Ascending aorta (tissue), 2 donors: ENCODE measurements at places on chromosomes 12 and 14. TPM values are rescaled to one million over a fixed set of nuclear protein-coding genes. Genes with fewer than 3 reads are reported as not detected.
A peak's percentile ranks its signal among the peaks of the same experiment; 100 is the strongest.

DNA sequence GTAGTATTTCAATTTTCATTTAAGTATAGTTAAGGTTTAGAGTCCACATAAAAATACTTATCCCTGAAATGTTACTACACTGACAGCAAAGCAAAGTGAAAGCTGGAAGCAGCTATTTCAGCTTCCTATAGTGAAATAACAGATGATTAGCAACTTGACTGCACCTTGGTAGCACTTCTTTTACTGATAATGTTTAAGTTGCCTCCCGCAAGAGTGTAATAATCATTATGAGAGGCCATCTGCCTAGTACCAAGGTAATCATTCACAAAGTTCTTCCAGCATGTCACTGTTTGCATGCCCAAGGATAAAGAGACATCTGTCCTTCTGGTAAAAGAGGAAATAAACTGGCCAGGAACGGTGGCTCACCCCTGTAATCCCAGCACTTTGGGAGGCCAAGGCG lies 69.8 kb downstream of the LIN7A start:
- H3K4me3 ChIP-seq = no peak overlapping the region
- H3K27ac ChIP-seq = no peak overlapping the region
- no peaks in the 10 kb centered on the region for H3K4me1 ChIP-seq
- H3K36me3 ChIP-seq = no peaks in the 10 kb centered on the region
- DNase-seq = no peak

- DNase-seq = no peak
- H3K4me1 ChIP-seq = peaks cover 4% of the 10 kb centered on the region
- peaks cover 51% of the 10 kb centered on the region for H3K36me3 ChIP-seq
- no peak overlapping the region for H3K4me3 ChIP-seq
- no peak overlapping the region for H3K27ac ChIP-seq
Measured at GRCh38 chr12:122866950-122867607, 28.8 kb downstream of the VPS37B start.

DNA sequence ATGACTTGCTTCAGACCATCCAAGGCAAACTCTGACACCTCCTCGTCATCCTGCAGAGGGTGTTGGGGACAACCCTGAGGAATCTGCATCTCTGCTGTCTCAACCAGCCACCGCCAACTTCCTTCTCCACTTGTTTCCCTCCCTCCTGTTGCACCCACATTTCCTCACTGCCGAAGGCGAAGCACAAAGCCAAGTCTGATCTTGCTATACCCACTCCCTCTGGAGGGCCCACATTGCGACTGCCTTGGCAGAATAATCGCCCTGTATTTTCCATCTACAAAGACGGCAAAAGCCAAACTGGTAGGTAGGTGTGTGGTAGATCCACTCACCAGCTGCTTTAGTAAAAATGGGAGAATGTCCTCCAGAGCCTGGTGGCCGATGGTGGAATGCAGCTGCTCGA lies 21.8 kb upstream of the RAB35 start:
- DNase-seq = no peak
- H3K4me1 ChIP-seq = no peaks in the 10 kb centered on the region
- H3K36me3 ChIP-seq = peaks cover 100% of the 10 kb centered on the region
- no peak overlapping the region for H3K27ac ChIP-seq
- no peaks in the 10 kb centered on the region for H3K27me3 ChIP-seq

- DNase-seq = no peak
- no peaks in the 10 kb centered on the region for H3K36me3 ChIP-seq
- no peak overlapping the region for H3K4me3 ChIP-seq
Measured at GRCh38 chr12:49536526-49537071, 2.2 kb upstream of the KCNH3 start.

DNA sequence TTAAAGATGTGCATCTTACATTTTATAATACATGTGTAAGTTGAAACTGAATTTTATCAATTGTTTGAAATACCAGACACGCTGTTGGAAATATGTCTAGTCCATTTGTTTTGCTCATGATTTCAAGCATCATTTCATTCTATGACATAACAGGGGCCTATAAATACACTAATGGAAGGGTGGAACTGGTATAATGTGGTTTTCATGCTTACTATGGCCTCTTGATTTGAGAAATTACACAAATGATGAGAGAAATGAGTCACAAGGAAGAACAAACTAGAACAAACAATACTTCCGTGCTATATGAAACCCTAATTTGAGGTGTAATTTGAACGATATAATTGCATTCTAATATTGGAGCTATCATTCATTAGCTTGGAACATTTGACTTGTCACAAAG lies 663.4 kb downstream of the SLC16A7 start:
- H3K4me1 ChIP-seq = no peaks in the 10 kb centered on the region
- no peaks in the 10 kb centered on the region for H3K36me3 ChIP-seq
- no peak overlapping the region for H3K4me3 ChIP-seq
- H3K27ac ChIP-seq = no peak overlapping the region

DNA sequence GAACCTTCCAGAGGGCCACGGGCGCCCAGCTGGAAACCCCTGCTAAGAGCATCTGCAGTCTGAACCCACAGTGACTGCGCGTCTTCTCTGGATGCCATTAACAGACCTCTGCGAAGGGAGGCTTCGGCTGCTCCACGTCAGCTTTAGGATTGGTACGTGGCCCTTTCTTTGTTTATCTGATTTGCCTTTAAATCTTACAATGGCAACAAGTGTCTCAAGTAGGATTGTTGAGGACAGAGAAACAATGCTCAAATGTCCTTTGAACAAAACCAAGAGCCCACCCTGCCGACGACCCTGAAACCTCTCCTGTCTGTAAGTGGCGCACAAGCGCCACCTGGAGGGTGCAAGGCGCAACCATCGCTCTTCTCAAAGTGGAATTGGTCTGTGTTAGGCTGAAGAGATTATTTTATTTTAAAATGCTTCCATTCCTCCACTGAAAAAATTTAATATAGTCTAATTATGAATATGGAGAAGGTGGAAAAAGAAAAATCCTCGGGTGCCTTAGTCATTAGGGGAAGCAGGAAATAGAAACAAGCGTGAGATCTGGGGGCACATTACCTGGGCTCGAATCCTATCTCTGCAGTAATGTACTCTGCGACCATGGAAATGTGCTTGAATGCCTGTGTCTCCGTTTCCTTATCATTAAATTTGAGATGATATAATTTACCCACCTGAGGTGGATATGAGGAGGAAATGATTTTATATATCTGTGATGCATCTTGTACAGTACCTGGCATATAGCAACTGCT lies 82.6 kb upstream of the PTPRB start:
- H3K27ac ChIP-seq = no peak overlapping the region
- H3K36me3 ChIP-seq = no peaks in the 10 kb centered on the region
- no peaks in the 10 kb centered on the region for H3K4me1 ChIP-seq
- no peak for DNase-seq

DNA sequence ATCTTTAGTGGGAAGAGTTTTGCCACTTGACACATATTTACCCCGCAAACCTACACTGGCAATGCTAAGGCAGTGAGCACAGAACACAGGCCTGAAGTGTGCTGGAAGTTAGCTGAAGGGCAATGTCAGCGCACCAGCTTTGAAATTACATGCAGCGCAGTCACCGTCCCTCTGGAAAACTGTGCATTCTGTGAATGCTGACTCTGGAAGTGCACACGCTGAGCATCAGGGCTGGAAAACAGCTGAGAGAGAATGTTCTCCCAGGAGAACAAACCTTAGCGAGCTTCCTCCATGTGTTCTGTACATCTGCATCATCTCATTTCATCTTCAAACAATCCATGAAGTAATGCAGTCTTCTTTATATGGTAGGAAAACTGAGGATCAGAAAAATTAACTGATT lies 448.2 kb downstream of the NRXN3 start:
- H3K36me3 ChIP-seq = no peaks in the 10 kb centered on the region
- DNase-seq = no peak
- no peak overlapping the region for H3K27ac ChIP-seq
- H3K27me3 ChIP-seq = no peaks in the 10 kb centered on the region

DNA sequence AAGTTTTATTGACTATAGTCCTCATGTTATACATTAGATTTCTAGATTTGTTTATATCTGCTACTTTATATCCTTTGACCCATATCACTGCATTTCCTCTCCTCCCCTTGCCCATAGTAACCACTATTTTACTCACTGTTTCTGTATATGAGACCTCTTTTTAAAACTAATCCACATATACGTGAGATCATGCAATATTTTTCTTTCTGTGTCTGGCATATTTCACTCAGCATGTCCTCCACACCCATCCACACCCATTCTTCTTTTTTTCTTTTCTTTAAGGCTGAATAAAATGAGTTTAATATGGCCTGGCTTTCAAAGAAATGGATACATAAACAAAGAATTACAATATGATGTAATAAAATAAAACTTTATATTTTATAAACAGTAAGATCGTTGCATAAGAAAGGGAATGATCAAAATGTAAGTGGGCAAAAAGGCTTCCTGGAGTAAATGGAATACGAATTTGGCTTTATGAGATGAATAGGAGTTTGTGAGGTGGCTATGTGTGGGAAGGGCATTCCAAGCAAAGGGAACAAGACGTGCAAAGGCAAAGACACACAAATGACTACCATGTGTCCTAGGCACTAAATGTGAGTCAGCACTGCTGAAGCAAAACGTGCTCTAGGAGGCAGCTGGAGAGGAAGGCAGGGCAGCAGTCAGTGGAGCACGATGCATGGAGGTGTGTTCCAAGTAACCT lies 53.2 kb upstream of the HIF1A start:
- H3K4me3 ChIP-seq = no peak overlapping the region
- peaks cover 6% of the 10 kb centered on the region for H3K4me1 ChIP-seq
- H3K36me3 ChIP-seq = no peaks in the 10 kb centered on the region
- no peak overlapping the region for H3K27ac ChIP-seq
- DNase-seq = no peak
- no peaks in the 10 kb centered on the region for H3K27me3 ChIP-seq

The ARF3 gene
- 68.4 TPM for total RNA-seq

- no peaks in the 10 kb centered on the region for H3K4me1 ChIP-seq
- no peaks in the 10 kb centered on the region for H3K36me3 ChIP-seq
- H3K4me3 ChIP-seq = no peak overlapping the region
- no peak for DNase-seq
- no peak overlapping the region for H3K27ac ChIP-seq
Measured at GRCh38 chr12:28104903-28105864, 85.1 kb upstream of the CCDC91 start.

The RTL1 gene
- not detected for total RNA-seq

GRCh38 chr12:93689076-93689834 lies 12.1 kb downstream of the CRADD start:
- H3K27ac ChIP-seq = peak overlapping the region; percentile 8
- no peak for DNase-seq
- no peak overlapping the region for H3K4me3 ChIP-seq
- H3K4me1 ChIP-seq = peaks cover 13% of the 10 kb centered on the region

- no peak overlapping the region for H3K4me3 ChIP-seq
- no peak overlapping the region for H3K27ac ChIP-seq
- H3K4me1 ChIP-seq = no peaks in the 10 kb centered on the region
- no peak for DNase-seq
- no peaks in the 10 kb centered on the region for H3K27me3 ChIP-seq
Measured at GRCh38 chr14:50937325-50937724, 7.0 kb downstream of the PYGL start.

The PTPRQ gene
- 0.64 TPM for total RNA-seq

The KLHL33 gene
- not detected for total RNA-seq

The BICDL1 gene
- not detected for total RNA-seq

GRCh38 chr12:20508962-20509361 lies 140.6 kb downstream of the PDE3A start:
- H3K27ac ChIP-seq = peak overlapping the region; percentile 61
- no peaks in the 10 kb centered on the region for H3K27me3 ChIP-seq
- H3K4me3 ChIP-seq = no peak overlapping the region
- DNase-seq = no peak
- H3K4me1 ChIP-seq = peaks cover 24% of the 10 kb centered on the region

- H3K4me1 ChIP-seq = no peaks in the 10 kb centered on the region
- H3K27ac ChIP-seq = no peak overlapping the region
- no peak for DNase-seq
- H3K36me3 ChIP-seq = no peaks in the 10 kb centered on the region
- no peaks in the 10 kb centered on the region for H3K27me3 ChIP-seq
Measured at GRCh38 chr12:88645816-88646215, 65.5 kb upstream of the KITLG start.

GRCh38 chr12:108335349-108336119 lies 3.6 kb downstream of the CMKLR1 start:
- no peaks in the 10 kb centered on the region for H3K36me3 ChIP-seq
- DNase-seq = no peak
- H3K27ac ChIP-seq = peak overlapping the region; percentile 64
- H3K4me1 ChIP-seq = peaks cover 25% of the 10 kb centered on the region
- no peaks in the 10 kb centered on the region for H3K27me3 ChIP-seq

DNA sequence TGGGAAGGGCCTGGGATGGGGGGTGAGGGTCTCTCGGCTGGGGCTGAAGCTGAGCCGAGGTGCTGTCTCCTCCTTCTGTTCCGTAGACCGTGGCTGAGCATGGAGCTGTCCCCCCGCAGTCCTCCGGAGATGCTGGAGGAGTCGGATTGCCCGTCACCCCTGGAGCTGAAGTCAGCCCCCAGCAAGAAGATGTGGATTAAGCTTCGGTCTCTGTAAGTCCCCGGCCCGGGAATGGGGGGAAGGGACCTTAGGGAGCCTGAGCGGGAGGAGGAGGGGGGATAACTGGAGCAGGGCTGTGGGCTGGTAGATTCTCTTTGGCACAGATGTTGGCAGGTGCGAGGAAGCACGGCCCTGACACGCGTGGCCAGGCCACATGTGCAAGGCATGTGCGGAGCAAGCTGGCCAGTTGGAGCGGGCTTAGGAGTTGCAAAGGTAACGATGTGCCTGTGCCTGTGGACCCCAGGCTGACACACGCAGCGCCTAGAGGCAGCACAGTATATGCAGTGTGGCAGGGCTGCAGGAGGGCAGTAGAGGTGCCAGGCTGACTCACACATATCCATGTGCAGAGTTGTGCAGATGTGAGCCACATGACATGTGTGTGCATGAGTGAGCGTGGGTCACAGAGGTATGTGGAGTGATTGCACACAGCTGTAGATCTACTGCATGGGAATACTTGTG lies 512 bp downstream of the PDE1B start:
- peak overlapping the region; percentile 11 for H3K27ac ChIP-seq
- DNase-seq = no peak
- no peaks in the 10 kb centered on the region for H3K4me1 ChIP-seq
- no peaks in the 10 kb centered on the region for H3K27me3 ChIP-seq
- H3K36me3 ChIP-seq = no peaks in the 10 kb centered on the region
- peak overlapping the region; percentile 50 for H3K4me3 ChIP-seq

DNA sequence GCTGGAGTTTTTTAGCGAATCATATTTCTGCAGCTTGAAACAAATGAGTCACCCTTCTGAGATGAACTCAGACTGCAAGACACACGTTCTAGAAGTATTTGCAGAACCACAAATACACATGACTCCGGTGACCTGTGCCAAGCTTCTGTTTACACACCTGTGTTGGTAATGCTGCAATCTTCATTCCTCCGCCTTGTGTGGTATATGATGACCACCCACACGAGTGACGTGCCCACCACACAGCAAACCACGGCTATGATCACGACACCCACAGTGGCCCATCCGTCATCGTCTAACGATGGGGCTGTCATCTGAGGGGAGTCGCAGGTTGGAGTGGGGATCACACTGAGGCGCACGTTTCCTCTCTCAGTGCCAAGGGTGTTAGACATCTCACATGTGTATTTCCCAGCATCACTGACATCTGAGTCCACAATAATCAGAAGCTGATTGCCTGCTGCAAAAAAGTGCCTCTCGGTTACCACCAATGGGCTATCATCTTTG lies 43.0 kb downstream of the LRIG3 start:
- no peak overlapping the region for H3K27ac ChIP-seq
- no peak for DNase-seq
- H3K4me3 ChIP-seq = no peak overlapping the region
- H3K27me3 ChIP-seq = no peaks in the 10 kb centered on the region

- no peak overlapping the region for H3K27ac ChIP-seq
- H3K4me3 ChIP-seq = no peak overlapping the region
- no peaks in the 10 kb centered on the region for H3K27me3 ChIP-seq
- DNase-seq = no peak
Measured at GRCh38 chr12:106152334-106152733, 13.6 kb upstream of the NUAK1 start.

- no peak overlapping the region for H3K27ac ChIP-seq
- DNase-seq = no peak
- H3K4me1 ChIP-seq = no peaks in the 10 kb centered on the region
- H3K27me3 ChIP-seq = no peaks in the 10 kb centered on the region
Measured at GRCh38 chr12:96454396-96454795, 35.0 kb upstream of the CFAP54 start.
